ENCODE measurements at places on chromosomes 13 and 19. TPM values are rescaled to one million over a fixed set of nuclear protein-coding genes. Genes with fewer than 3 reads are reported as not detected.

COX7A1 gene
- total RNA-seq, result not detected

KCNJ14 gene
- 1.7 TPM for total RNA-seq

DACH1 gene
- total RNA-seq, result not detected

PRRG2 gene
- total RNA-seq, result 1.8 TPM

ZNF793 gene
- total RNA-seq, result 8.7 TPM

Measured in activated B cell treated with CpG ODN at 0.5 μM for 24 hours (primary cell).